ENCODE measurements at places on chromosomes 16 and 17.
A peak's percentile ranks its signal among the peaks of the same experiment; 100 is the strongest.

DNA sequence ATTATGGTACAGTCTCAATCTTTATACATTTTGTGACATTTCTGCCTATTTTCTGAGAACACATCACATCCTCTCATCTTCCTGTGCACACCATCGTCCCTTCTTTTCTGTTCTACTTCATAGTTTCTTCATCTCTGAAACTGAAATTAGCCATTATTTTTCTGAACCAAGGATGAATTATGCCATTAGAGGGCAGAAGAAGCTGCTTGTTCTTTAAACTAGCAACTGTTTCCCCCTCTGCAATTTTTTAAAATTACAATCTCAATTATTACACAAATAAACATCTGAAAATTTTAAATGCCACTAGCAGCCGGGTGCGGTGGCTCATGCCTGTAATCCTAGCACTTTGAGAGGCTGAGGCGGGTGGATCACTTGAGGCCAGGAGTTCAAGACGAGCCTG is 41.3 kb downstream of the RBBP6 start:
- no peak for DNase-seq

- peak; percentile 47 for DNase-seq
These were observed 1.9 kb upstream of the CAPN15 start for GRCh38 chr16:525520-526180.

- no peak for DNase-seq
These were observed 82.9 kb upstream of the DYNLRB2 start for GRCh38 chr16:80457871-80458270.

- no peak for DNase-seq
These were observed 20.1 kb downstream of the PLD6 start for GRCh38 chr17:17186051-17186450.

DNA sequence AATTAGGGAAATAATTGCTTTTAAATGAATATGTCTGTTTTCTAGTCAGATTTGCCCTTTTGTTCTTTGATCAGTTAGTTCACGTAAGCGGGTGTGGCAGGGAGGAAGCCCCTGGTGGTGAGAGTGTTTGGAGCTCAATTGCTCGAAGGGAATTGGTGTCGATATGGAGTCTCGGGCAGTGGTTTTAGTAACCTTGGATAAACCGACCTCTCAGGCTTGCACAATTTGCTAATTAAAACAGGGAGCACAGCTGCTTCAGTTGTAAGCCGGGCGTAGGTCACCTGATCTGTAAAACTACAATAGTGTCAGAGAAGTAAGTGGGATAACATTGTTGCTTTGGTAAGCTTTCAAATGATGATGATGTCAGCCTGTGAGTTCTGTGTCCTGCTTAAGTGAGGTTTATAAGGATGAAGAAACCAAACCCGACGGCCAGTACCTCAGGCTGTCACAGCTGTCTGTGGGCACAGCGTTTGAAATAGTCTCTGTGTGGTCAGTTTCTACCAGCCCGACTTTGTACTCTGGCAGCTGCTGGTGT is 2.9 kb downstream of the ZNF750 start:
- DNase-seq, result no peak

- no peak for DNase-seq
These were observed 2.2 kb downstream of the MAPK8IP3 start for GRCh38 chr16:1708083-1708767.

DNA sequence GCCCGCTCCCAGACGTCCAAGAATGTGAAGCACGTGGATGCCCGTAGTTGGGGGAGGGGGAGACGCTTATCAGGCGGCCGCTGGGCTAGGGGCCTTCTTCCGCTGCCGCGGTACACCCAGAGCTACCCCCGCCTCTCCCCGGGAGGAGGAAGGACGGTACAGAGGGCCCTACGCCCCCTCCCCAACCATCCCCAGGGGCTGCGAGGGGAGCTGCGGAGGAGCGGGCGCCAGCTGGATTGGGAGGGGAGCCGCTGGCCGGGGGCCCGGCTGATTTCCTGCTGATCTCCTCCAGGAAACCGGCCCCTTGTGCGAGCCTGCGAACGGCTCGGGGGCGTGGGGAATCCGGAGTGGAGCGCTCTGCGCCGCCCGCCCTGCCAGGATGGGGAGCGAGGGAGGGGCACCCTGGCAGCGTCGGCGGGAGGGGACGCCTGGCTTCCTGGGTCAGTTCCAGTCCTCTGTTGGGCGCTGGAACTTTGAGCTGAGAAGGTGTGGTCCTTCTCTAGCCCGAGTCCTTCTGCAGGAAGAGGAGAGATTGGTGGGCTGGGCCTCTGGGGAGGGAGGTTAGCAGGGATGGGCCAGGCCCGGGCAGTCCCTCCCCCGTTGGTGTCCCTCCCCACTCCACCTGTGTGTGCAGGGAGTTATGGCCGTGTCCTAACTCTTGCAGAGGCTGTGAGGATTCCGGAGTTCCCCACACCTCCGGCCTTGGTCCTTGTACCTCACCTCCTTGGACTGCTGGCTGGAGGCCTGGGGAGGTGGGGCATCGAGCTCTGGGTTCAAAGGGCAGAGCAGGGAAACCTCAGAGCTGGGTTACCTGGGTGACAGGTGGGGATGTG is 19.2 kb downstream of the GJD3 start:
- no peak for DNase-seq

DNA sequence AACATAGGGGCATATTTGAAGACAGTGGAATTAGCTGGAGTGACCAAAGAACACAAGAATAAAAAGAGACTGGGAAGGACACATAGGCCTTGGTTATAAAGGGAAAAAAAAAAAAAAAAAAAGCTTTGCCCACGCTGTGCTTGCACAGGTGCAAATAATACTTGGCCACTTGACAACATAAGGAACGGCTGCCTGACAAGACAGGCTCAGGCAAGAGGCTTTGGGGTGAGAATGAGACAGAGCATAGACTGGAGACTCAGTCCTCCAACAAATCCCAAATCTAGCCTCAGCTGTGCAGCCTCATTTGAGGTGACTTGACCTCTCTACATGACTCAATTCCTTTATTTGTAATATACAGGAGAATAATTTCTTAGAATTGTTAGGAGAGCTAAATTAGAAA is 332.8 kb upstream of the DYNLRB2 start:
- no peak for DNase-seq

GRCh38 chr16:24677388-24677787 is 52.1 kb upstream of the TNRC6A start:
- DNase-seq, result no peak

GRCh38 chr16:89404561-89404960 is 85.8 kb downstream of the ANKRD11 start:
- no peak for DNase-seq

- no peak for DNase-seq
These were observed 887.8 kb upstream of the SOX9 start for GRCh38 chr17:71232801-71233559.

GRCh38 chr17:82917699-82918345 is 78.0 kb upstream of the ZNF750 start:
- DNase-seq, result peak; percentile 8

- no peak for DNase-seq
These were observed 147.7 kb upstream of the WSCD1 start for GRCh38 chr17:5922476-5922875.

GRCh38 chr16:80014241-80014939 is 413.9 kb upstream of the MAF start:
- no peak for DNase-seq

GRCh38 chr17:66791347-66791746 is 43.6 kb upstream of the CACNG5 start:
- DNase-seq, result no peak

- DNase-seq, result no peak
These were observed 50.2 kb downstream of the SDK2 start for GRCh38 chr17:73594025-73594424.

DNA sequence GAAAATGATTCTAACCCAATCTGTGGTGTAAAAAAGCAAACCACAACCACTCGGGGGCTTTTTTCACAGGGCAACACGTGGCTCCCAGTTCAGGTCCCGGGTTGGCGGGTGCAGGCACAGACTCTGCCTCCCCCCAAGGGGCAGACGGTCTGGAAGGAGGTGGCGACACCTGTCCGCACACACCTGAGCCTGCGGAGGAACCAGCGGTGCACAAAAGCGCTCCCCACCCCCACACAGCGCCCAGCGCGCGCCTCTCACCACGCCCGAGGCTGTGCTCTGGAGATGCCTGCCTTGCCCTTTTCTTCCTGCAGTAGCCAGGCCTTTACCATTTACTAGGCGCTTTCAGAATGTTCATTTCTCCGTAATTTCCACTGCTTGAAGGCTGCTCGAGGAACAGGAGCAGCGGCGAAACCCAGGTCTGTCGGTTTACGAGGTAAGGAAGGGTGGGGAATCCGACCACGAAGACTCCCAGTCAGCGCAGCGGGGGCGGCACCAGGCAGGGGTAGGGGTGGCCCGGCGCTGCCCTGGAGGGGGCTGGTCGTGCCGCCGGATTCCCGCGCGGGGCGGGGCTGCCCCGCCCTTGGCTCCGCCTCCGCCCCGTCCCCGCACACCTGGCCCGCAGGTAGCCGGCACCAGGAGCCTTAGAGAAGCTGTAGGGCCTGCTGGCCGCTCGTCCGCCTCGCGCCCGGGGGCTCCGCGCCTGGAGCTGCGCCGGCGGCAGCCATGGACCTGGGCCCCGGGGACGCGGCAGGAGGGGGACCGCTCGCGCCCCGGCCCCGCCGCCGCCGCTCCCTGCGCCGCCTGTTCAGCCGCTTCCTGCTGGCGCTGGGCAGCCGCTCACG is at the start of gene USP43:
Gene USP43, plus strand, starts transcription at position 608 of the 842 bp plus-strand sequence. Its CDS starts 116 bp downstream, at position 724.
- no peak for DNase-seq

- no peak for DNase-seq
These were observed 11.0 kb downstream of the GPRC5C start for GRCh38 chr17:74442670-74443515.

GRCh38 chr17:73357318-73357717 is 45.5 kb upstream of the CDC42EP4 start:
- no peak for DNase-seq

GRCh38 chr17:16215273-16215964 is at the start of gene NCOR1:
TSS of gene NCOR1 (minus strand) at chr17:16215534. CDS start at chr17:16194569, 20,965 bp downstream.
- DNase-seq, result peak; percentile 78

DNA sequence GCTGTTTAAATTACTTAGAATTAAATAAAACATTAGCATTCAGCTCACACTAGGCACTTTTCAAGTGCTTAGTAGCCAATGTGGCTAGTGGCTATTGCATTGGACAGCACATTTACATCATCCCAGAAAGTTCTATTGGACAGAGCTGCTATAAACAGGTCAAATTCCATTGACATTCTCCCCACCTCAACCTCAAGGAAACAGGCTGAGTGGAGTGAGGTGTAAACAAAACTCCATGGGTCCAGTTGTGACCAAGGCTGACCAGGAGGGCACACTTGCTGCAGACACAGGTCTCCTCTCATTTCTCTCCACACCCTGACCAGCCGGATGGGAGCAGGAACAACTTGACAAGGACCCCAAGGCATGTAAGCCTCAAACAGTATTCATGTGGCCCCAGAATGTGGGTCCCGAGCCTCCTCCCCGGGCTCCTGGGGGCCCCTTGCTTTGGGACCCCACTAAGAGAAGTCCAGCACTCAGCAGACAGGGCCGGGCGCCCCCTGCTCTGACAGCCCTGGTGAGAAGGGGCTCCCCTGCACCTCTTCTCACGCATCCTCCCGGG is 488 bp downstream of the C17orf113 start:
- no peak for DNase-seq

- no peak for DNase-seq
These were observed 308 bp downstream of the ADCY9 start for GRCh38 chr16:4115949-4116318.

DNA sequence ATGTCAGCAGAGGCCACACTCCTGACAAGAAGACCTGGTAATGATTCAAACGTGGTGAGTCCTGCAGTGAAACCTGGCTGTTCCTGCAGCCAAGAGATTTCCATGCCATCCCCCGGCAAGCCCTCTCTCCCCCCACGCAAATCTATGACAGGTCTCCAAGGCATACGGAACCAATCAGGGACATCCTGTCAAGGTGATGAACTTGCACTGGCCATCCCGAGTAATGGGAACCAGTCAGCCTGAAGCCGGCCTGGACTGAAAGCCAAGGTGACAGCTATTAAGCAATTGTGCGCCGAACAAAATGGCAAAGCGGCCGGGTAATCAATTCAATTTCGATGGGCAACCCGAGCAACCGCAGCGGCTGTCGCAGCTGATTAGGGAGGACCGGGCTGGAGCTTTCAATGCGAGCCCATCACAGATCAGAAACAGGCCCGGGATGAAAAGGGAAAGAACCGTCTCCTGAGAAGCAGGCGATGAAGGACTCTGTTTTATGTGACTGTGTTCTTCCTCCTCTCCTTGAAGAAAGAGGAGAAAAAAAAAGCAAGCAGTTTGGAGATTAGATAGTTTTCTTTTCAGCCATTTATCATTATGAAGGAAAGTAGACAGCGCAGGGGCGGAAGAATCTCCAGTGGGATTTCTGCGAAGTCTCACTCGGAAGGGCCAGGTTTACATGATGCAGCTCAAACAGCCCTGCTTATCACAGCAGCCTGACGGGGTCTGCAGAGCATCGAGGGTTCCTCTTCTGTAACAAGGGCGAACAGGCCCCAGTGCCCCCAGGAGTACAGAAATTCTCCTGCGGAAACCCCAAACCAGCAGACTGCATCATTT is 35.2 kb downstream of the TBX4 start:
- no peak for DNase-seq

DNA sequence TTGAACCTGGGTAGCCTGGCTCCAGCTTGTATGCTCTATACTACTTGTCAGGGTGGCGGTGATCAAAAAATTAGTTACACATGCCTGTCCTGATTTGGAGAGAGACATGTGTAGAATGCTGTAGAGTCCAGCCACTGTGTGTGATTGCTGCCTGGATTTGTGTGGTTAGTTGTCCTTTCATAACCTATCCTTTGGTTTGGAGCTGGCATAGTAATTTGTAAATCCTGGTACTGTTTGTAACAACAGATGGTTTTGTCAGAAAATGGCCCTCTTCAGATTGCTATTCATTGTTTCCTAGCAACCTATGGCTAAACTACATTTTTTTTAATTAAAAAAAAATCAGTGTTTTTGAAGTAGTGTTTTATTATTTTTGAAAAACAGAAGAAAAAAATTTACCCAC is 30.5 kb downstream of the ETV4 start:
- no peak for DNase-seq

GRCh38 chr17:15882058-15882720 is 62.7 kb upstream of the ADORA2B start:
- DNase-seq, result no peak

GRCh38 chr17:67487506-67487905 is 110.4 kb downstream of the PITPNC1 start:
- DNase-seq, result no peak

DNA sequence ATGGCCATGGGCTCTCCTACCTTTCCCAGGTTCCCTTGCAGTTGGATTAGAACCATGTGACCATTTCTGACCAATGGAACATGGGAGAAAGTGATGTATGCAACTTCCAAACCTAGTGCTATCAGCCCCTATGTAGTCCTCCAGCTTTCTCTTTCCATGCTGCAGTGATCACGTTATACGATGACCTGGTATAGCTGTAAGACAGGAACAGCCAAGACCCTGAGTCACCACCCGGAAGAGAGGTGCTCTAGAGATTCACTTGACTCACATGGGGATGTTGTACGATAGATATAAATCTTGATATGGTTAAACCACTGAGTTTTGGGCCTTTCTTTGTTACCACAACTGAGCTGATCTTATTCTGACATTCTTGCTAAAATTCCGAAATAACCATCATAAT is 65.1 kb downstream of the NOG start:
- DNase-seq, result no peak

- DNase-seq, result no peak
These were observed 12.6 kb upstream of the KLHL36 start for GRCh38 chr16:84635702-84636101.

Data from stimulated activated CD4-positive, alpha-beta T cell treated with anti-CD3 and anti-CD28 coated beads, Interleukin-1b, Interleukin-23, amount 100 ng/mL, for 1 hour (primary cell).